ENCODE measurements at places on chromosomes 1 and 21. TPM values are rescaled to one million over a fixed set of nuclear protein-coding genes. Genes with fewer than 3 reads are reported as not detected.

Gene FCGR2B
- 0.52 TPM for total RNA-seq

Gene GPX7
- 96.0 TPM for total RNA-seq

Gene ACTL8
- not detected for total RNA-seq

Gene MATN1
- 1.6 TPM for total RNA-seq

Gene TAL1
- 3.1 TPM for total RNA-seq

Gene PPIAL4G
- total RNA-seq, result not detected

Gene TBX19
- 1.0 TPM for total RNA-seq

Gene DAB1
- 1.6 TPM for total RNA-seq

Gene IBA57
- 3.1 TPM for total RNA-seq

Gene WDR64
- not detected for total RNA-seq

Gene SDCCAG8
- 71.5 TPM for total RNA-seq

Gene SH2D5
- total RNA-seq, result under 0.01 TPM

Gene TRNP1
- under 0.01 TPM for total RNA-seq

Gene OR2T2
- not detected for total RNA-seq

Gene PLA2G2E
- total RNA-seq, result not detected

Gene DEPDC1
- 3.1 TPM for total RNA-seq

Gene ZMYND12
- under 0.01 TPM for total RNA-seq

Gene TMEM269
- 0.52 TPM for total RNA-seq

Gene SOD1
- 89.8 TPM for total RNA-seq

Gene GBP7
- not detected for total RNA-seq

Gene KIF17
- 3.7 TPM for total RNA-seq

Gene LAMB3
- 0.52 TPM for total RNA-seq

Gene SPRR2G
- not detected for total RNA-seq

Gene OR2AK2
- not detected for total RNA-seq

Gene CDC20
- total RNA-seq, result 6.8 TPM

Gene SEC16B
- total RNA-seq, result 5.7 TPM

Gene FAM151A
- not detected for total RNA-seq

Gene REN
- not detected for total RNA-seq

Gene GUCA2B
- not detected for total RNA-seq

Gene C1orf210
- not detected for total RNA-seq

Gene CDK18
- 3.7 TPM for total RNA-seq

Gene TSTD1
- total RNA-seq, result 27.7 TPM

Gene RNF2
- 33.4 TPM for total RNA-seq

Gene SOAT1
- total RNA-seq, result 8.9 TPM

Gene FMOD
- 58.5 TPM for total RNA-seq

Gene WNT4
- 3.1 TPM for total RNA-seq

Gene LCE1C
- not detected for total RNA-seq

Gene TTC39A
- 2.1 TPM for total RNA-seq

Gene KCNJ6
- total RNA-seq, result 0.52 TPM

Gene LCE6A
- total RNA-seq, result not detected

Gene IL10
- total RNA-seq, result 1.6 TPM

Gene CCDC190
- total RNA-seq, result 3.1 TPM

Gene SNX27
- total RNA-seq, result 36.0 TPM

Gene TRPM2
- 1.6 TPM for total RNA-seq

Gene TNFRSF25
- total RNA-seq, result 3.7 TPM

Gene C1orf87
- not detected for total RNA-seq

Gene TMEM35B
- total RNA-seq, result 23.0 TPM

Gene MAP1LC3C
- total RNA-seq, result 5.7 TPM

Gene TNFRSF18
- total RNA-seq, result 1.6 TPM

Gene MTF2
- total RNA-seq, result 24.0 TPM

Gene CELA3B
- total RNA-seq, result not detected

Gene PTPN7
- total RNA-seq, result 0.52 TPM

Gene LIPI
- total RNA-seq, result not detected

Data from skeletal muscle tissue (tissue), 5 donors.